ENCODE measurements at places on chromosomes 16 and 17. TPM values are rescaled to one million over a fixed set of nuclear protein-coding genes. Genes with fewer than 3 reads are reported as not detected.

DNA sequence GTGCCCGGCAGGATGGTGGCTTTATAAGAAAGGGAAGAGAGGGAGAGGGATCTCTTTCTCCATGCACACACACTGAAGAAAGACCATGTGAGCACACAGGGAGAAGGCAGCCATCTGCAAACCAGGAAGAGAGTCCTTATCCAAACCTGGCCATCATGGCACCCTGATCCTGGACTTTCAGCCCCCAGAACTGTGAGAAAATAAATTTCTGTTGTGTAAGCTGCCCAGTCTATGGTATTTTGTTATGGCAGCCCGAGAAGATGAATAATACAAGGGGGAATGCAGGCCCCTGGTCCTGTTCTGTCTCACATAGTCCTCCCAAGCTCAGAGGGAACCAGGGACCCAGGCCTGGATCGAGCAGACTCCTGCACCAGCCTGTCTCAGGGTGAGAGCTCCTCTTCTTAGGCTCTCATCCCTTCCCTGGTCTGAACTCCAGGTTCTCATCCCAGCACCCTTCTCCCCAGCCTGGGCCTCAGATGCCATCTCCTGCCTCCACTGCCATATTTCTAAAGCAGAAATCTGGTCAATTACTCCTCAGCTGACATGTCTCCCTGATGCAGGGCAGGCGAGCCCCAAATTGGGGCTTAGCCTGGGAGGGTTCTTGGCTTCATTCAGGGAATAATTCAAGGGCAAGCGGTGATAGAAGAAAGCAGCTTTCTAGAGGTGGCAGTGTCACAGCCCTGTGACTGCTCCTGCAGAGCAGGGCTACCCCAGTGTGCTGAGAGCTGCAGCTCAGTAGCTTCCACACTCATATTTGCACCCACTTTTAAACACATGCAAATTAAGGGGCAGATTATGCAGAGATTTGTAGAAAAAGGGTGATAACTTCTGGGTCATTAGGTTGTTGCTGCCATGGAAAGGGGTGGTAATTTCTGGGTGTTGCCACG is 28.8 kb downstream of the IGFBP4 start:
- no peak for DNase-seq

Gene SUMO2
- 616 TPM for total RNA-seq

- no peak for DNase-seq
These were observed 25.8 kb downstream of the SOX8 start for GRCh38 chr16:1007284-1007850.

GRCh38 chr17:43839670-43840108 is 6.7 kb upstream of the MPP3 start:
- DNase-seq: no peak

- DNase-seq: no peak
These were observed 22.1 kb upstream of the PHF12 start for GRCh38 chr17:28973425-28973824.

DNA sequence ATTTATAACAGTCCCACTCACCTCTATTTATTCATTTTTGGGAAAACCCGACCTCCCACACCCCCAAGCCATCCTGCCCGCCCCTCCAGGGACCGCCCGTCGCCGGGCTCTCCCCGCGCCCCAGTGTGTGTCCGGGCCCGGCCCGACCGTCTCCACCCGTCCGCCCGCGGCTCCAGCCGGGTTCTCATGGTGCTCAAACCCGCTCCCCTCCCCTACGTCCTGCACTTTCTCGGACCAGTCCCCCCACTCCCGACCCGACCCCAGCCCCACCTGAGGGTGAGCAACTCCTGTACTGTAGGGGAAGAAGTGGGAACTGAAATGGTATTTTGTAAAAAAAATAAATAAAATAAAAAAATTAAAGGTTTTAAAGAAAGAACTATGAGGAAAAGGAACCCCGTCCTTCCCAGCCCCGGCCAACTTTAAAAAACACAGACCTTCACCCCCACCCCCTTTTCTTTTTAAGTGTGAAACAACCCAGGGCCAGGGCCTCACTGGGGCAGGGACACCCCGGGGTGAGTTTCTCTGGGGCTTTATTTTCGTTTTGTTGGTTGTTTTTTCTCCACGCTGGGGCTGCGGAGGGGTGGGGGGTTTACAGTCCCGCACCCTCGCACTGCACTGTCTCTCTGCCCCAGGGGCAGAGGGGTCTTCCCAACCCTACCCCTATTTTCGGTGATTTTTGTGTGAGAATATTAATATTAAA is 638 bp upstream of the TMEM88 start:
- no peak for DNase-seq

DNA sequence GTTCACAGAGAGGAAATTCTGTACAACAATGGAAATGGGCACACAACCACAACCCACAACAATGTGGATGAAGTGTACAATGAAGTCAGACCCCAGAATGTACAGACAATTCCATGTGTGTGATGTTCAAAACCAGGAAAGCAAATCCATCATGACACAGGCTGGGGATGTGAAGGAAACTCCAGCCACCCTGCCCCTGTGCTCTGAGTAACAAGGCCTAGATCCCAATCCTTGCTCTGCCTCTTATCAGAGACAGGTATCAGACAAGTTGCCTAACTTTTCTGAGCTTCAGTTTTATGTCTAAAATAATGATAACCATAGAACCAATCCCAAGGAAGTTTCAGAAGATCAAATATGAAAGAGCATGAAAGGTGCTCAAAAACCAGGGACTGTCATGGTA is 1.8 kb upstream of the C16orf95 start:
- no peak for DNase-seq

DNA sequence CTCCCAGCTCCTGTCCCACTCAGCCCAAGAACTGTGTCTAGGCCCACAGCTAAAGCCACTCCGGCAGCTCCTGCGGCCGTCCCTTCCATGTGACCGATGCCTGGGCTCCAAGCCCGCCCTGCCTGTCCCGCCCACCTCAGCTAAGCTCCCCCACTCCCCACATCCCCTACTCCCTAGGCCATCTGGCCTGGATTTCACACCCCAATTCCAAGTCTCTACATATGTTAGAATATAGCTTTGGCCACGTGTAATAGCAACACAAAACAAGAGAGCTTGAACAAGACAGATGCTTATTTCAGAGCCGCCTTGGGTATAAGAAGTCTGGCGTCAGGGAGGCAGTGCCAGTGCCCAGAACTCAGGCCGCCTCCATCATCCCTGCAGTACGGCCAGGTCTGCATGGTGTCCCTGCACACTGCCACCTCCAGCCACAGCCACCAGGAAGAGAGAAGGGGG is 30.0 kb upstream of the USP22 start:
- no peak for DNase-seq

Gene EVPL
- 0.05 TPM for total RNA-seq

GRCh38 chr17:7972131-7972785 is 30.2 kb upstream of the GUCY2D start:
- no peak for DNase-seq

DNA sequence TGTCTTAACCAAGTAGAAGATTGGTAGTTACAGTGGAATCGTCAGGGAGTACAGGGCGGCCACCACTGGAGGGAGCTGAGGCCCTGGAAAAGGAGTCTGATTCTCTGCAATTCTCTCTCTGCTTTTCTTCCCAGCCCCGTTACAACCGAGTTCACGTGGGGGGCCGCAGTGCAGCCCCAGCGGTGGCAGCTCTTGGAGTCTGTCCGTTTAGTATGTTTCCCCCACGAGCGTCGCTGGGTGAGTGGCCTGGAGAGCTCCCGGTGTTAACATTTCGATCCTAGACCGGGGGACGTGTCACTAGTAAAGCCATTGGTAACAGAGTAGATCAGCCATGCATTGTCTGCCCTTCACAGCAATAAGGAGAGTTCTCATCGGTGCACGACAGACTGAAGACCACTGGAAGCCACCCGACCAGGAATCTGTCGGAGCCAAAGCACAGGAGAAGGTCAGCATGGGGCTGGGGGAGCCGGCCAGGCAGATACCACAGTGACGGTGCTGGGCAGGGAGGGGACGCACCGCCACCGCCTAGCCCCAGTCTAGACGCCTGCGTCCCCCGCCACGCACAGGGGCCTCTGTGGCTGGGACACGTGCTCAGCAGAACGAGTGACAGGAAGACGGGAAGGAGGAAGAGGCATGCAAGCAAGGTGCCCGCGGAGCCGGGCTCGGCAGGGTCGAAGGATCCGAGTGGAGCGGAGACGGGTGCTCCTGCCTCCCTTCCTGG is 15.7 kb downstream of the SLC16A3 start:
- no peak for DNase-seq

DNA sequence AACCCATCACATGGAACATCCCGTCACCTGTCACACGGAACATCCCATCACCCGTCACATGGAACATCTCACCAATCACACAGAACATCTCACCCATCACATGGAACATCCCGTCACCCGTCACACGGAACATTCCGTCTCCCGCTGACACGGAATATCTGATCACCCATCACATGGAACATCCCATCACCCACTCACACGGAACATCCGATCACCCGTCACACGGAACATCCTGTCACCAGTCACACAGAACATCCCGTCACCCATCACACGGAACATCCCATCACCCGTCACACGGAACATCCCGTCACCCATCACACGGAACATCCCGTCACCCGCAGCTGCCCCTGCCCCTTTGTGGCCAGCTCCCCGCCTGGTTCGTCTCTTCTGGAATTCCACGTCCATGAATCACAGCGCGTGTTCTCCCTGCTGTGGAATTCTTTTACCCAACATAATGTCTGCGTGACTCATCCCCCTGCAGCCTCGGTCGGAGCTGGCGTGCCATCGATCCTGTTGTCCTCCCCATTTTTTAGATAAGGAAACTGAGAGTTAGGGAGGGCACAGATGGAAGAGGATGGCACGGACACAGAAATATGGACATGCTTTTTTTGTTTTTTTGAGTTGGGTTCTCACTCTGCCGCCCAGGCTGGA is 5.6 kb downstream of the CPNE7 start:
- no peak for DNase-seq

Gene HSD11B2
- 38.7 TPM for total RNA-seq

DNA sequence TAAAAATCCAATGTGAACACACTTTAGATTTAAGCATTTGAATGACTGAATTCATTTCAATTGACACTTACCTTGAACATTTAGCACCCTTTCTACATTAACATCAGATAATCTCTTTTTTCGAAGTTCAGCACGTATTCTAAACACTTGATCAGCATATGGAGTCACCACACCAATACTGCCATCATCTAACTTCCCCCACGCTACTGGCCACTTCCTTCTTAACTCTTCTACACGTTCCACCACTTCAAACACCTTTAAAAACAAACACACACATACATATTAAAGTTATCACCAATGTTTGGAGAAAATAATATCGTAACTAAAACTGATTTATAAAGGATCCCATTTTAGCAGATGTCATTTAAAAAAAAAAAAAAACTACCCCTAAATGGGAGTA is 93.5 kb downstream of the CACNG1 start:
- DNase-seq: no peak

Gene TNS4
- total RNA-seq: not detected

GRCh38 chr16:50925758-50926357 is 184.0 kb downstream of the CYLD start:
- DNase-seq: no peak

GRCh38 chr17:56502120-56502654 is 91.3 kb upstream of the NOG start:
- DNase-seq: no peak

Measured in progenitor cell of endocrine pancreas (in vitro differentiated cells).